ENCODE measurements at places on chromosomes 12 and 14.

DNA sequence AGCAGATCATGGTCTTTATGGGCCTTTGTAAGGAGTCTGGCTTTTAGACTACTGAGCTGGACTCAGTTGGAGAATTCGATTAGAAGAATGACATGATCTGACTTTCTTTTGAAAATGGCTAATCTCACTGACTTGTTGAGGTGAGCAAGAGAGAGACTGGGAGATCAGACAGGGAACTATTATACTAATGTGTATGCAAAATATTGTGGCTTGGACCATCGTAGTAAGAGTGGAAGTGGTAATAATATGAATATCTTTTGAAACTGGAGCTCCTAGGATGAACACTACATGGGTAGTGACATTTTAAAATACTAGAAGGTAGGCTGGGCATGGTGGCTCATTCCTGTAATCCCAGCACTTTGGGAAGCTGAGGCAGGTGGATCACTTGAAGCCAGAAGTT is 56.2 kb upstream of the CCT2 start:
- no peak for DNase-seq

DNA sequence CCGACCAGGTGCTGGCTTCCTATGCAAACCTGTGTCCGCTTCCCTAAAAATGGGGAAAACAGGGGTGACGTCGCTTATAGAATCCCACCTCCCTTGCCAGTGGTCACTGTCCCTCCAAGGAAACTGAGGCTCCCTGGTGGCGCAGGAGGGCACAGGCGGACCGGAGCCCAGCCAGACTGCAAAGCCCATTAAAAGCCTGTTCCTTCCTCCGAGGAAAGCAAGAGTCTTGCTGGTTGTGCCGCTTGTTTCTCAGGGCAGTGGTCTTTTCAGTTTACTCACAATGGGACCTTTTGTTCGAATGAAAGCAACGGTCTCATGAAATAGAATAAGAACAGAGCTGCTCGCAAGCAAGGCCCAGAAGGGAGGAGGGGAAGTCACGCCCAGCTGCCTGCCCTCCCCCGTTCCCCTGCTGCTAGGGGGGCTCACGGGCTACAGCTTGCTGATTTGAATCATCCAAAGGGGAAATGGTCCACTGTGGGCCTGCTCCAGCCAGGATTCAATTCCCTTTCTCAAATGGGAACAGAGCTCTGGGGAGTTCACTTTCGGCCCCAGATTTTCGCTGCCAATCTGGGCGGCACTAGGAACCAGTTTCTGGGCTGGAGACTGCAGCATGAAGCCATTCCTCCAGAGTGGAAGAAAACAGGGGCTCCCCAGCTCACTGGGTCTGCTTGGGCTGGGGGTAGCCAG is 4.6 kb upstream of the SELPLG start:
- no peak for DNase-seq

- DNase-seq = no peak
Observed at GRCh38 chr12:65935906-65936901, 111.9 kb downstream of the HMGA2 start.

- no peak for DNase-seq
Observed at GRCh38 chr12:49877066-49877465, 26.6 kb downstream of the FAIM2 start.

DNA sequence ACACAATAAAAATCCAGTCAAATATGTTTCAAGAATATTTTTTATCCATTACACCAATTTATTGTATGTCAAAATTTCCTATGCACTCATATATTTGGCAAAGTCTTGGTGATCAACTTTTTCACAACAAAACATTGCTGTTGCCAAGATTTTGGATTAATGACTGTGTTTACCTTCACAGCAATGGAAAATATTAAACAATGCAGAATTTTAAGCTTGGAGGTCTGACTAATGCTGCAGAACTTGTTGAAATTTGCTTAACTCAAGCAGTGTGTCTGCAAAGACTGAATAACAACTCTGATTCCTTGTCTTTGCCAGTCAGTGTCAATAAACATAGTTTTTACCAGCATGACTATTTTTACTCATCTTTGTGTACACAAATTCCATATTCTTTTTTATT is 336.4 kb downstream of the CCER1 start:
- no peak for DNase-seq

GRCh38 chr14:85315733-85316290 is 214.1 kb upstream of the FLRT2 start:
- no peak for DNase-seq

DNA sequence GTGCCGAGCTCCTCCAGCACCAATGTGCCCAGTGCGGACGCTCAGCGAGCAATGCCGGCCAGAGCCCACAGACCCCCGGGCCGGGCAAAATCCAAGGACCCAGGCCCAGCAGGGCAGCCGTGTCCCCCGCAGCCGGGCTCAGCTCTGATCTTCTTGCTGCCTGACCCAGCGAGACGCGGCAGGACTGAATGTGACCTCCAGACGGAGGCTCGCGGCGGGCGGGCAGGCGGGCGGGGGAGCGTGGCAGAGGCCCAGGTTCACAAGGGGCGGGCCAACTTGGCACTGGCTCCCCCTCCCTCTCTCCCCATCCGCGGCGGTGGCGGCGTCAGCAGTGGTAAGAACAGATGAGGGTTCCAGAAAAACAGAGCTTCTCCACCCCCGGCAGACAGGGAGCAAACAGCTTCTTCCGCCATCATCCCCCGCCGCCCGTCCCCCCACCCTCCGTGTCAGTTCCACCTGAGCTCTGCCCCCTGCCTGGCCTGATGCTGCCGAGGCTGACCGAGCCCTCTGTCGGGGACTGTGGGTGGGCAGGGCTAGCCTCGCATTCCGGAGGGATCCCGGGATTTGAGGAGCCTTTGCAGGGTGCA is 94.3 kb downstream of the RFLNA start:
- peak; percentile 36 for DNase-seq

DNA sequence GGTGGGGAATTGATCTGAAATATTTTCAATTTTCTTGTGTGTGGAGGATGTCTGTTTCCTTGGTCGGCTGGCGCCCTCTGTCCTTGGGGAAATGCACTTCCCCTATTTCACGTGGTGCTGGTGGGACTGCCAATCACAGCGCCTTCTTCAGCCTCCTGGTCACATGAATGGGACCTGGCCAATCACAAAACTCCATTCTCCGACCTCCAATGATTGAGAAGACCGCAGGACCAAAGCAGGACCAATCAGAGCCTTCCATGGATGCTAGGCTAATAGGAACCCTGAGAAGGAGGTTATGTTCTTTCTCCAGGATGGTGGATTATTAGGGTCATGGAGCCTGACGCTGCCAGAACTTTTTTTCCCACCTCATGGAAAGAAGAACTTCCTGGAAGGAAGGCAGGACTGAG is 188.7 kb downstream of the TTC8 start:
- no peak for DNase-seq

DNA sequence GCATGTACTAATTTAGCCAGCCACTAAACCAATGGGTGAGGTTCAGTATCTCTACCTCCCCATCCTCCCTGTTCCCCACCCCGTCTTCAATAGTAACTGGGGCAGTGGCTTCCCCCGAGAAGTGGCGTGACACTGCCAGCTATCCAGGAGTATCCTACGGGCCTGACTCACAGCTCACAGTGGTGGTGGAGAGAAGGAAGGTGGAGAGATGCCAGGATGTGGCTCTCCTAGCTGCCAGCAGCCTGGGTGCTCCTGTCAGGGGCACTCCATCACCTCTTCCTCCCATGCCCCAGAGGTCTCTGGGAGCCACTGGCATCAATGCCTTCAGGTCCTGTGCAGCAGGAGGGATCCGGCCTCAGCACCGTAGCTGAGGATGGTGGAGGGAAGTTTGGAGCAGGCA is 49.0 kb downstream of the TSPAN11 start:
- DNase-seq = no peak

GRCh38 chr14:68264260-68264569 is 444.6 kb downstream of the RAD51B start:
- no peak for DNase-seq

- no peak for DNase-seq
Observed at GRCh38 chr14:75518625-75519024, 3.6 kb upstream of the BATF start.

- no peak for DNase-seq
Observed at GRCh38 chr14:85634205-85634604, 104.3 kb downstream of the FLRT2 start.

- DNase-seq = no peak
Observed at GRCh38 chr14:81243499-81243898, 22.7 kb upstream of the GTF2A1 start.

- DNase-seq = no peak
Observed at GRCh38 chr12:42585154-42585840, 4.2 kb downstream of the PRICKLE1 start.

DNA sequence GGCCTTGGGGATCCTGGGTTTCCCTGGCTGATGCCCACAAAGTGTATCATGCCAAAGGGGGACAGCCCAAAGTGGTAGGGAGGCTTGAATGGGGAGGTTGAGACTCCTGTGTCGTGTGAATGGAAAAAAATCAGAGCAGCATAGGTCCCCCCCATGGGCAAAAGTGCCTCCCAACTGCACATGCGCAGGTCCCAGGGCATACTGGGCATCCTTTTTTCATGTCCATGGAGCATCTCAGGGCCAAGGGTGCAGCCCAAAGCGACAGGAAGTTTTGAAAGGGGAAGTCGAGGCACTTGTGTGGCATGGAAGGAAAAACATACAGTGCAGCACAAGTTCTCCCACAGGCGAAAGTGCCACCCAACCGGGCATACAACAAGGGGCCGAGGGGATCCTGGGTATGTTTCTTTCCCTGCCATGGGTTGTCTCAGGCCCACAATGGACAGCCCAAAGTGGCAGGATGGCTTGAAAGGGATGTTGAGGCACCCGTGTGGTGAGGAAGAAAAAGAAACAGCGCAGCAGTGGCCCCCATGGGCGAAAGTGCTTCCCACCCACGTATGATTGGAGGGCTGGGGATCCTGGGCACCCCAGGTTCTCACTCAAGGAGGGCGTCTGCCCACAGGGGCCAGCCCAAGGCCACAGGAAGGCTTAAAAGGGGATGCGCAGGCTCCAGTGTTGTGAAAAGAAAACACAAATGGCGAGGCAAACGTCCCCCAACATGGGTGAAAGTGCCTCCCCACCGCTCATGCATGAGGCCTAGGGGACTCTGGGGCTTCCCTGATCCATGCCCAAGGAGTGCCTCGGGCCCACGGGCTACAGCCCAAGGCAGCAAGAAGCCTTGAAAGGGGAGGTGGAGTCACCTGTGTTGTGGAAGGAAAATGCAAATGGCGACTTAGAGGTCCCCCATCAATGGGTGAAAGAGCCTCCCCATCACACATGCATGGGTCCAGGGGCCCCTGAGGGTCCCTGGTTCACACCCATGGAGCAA is 573.7 kb downstream of the ALG10 start:
- no peak for DNase-seq

GRCh38 chr12:29455087-29455486 is 42.4 kb downstream of the OVCH1 start:
- DNase-seq = no peak

- no peak for DNase-seq
Observed at GRCh38 chr14:94393474-94393873, 5.1 kb upstream of the SERPINA1 start.

DNA sequence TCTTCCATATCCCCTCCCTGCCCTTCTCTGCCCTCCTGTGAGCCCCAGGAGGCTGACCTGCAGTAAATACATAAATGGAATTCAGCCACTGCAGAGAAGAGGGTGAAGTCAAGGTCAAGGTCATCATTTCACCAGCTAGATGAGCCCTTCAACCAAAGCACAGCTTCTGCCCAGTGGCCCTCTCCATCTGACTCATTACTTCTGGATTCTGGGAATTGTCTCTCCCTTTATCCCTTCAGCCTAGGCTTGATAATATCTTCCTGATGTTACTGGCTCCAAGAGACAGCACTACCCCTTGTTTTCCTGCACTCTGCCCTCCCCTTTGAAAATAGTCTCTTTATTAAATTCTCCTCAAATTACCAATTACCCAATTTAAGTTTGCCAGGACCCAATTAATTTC is 64.5 kb downstream of the TTC9 start:
- no peak for DNase-seq

DNA sequence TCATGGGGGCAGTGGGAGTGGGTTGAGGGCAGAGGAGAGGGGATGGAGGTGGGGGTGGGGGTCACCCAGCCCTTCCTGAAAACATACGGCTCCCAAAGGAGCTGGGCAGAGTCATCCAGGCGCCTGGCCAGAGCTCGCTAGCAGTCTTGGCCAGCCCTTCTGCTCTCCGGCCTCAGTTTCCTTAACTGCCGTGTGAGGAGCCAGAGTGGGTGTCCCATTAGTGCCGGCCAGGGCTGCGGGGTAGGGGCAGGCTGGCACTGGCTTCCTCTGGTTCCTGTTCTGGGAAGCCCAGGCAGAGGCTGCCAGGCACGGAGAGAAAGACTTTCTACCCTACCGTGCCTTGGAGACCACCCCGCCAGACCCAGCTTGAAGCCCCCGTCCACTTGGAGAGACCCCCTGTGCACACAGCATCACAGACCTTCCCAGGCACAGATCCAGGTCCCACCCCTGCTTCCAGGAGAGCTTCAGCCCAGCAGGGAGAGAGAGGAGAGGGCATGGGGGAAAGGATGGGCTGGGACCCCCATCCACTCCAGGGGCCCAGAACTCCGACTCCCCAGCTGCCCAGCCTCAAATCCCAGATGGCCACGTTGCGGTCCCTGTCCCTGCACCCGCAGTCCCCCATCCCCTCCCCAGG is 93.3 kb downstream of the RFLNA start:
- DNase-seq = no peak

DNA sequence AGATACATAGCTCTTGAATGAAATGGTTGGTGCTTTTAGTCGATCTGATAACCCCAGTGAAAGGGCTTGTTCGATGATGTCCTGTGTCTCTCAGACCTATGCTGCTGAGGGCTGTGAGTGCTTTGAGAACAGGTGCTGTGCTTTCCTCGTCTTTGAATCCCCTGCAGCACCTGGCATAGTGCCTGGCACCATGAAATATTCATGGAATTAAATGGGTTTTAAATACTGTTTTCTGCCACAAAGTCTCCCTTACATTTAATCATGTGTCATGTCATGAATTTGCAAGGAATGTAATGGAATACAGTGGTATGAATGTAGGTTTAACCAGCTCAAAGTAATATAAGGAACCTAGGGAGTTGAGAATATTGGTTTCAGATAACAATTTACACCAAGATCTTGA is 220.5 kb upstream of the PRICKLE1 start:
- DNase-seq = no peak

- no peak for DNase-seq
Observed at GRCh38 chr12:5694759-5695409, 250.2 kb downstream of the ANO2 start.
